ENCODE measurements at places on chromosomes 1 and 21.

DNA sequence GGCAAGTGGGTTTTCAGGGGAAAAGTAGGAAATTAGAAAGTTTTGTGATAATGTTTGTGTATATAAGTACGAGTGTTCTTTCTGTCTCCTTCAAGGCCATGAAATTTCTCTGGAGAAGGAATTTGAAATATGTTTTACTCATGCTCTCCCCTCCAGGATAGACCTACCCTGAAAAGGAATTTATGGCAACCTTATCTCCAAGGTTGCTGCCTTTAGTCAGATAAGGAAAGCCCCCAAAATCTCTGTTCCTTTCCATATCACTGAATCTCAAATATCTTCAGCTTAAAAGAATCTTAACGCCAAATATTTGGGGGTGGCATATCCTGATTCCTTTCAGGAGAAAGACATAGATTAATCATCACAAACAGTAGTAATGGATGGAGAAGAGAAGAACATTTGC, 499 bp upstream of the C4BPB start:
- DNase-seq = no peak

GRCh38 chr1:116254776-116255175, 118.3 kb upstream of the ATP1A1 start:
- DNase-seq = no peak

DNA sequence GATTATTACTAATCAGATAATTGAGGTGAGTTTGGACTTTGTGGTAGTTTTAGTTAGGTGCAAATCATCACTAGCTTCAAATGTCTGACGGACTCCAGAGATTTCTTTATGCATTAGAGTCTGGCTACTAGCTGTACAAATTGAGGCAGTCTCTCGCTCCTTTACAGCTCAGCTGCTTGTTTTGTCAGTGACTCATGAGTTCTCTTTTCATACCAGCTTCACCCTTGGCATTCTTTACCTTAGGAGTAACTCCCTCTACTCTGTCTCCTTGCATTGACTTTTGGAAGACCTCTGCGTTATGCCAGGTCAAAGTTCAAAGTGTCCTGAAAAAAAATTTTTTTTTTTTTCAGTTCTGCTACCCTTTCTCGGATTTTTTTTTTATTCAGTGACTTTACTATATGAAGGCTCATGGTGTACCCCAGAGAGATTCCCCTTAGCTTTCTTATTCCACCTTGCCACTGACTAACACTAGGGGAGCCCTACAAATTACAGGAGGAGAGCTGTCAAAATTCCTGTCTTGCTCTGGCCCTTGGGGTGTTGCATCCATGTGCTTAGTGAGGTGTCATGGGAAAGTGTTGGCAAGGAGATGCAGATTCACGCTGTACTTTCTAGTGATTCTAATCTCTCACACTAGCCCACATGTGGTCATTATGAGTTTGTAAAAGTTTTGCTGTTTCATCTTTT, 576.6 kb downstream of the ADGRL2 start:
- no peak for DNase-seq

DNA sequence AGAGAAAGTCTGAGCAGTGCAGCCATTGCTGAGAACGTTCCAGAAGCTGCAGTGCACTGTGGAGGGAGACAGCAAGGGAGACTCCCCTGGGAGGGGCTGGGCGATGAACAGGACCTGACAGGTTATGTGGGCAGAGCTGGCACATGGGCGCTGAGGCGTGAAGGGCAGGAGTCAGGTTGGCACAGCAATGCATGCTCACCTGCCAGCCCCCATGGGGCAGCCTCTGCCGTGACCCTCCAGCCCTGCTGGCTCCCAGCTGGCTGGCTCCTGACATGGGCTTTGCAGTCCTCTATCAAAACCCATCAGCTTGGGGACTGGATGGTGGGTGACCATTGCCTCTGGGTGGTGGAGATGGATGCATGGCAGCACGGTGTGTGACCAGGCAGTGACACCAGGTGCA, 300.3 kb downstream of the CAMTA1 start:
- no peak for DNase-seq

GRCh38 chr1:12114340-12114683, 51.2 kb downstream of the TNFRSF8 start:
- no peak for DNase-seq

- DNase-seq = no peak
Measured at GRCh38 chr1:166322470-166322869, 155.7 kb upstream of the FAM78B start.

GRCh38 chr1:155070721-155071569, 7.4 kb downstream of the EFNA4 start:
- peak; percentile 67 for DNase-seq

GRCh38 chr1:209202830-209203532, 380.5 kb upstream of the CAMK1G start:
- no peak for DNase-seq

DNA sequence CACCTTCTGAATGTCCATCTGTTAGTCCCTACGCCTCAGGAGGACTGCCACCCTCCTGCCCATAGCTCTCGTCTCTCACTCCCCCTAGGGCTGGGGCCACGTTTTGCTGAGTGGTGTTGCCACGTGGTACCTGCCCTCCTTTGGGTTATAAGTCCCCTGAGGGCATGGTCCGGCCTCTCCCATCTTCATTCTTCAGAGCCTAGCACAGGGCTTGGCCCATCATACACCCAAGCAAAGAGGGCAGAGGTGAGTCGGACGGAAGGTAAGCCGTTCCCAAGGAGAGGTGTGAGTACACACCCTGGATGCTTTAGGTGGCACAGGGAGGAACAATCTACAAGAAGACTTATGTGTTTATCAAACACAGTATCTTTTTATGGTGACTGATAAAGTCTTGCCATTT, 10.9 kb downstream of the PADI2 start:
- no peak for DNase-seq

DNA sequence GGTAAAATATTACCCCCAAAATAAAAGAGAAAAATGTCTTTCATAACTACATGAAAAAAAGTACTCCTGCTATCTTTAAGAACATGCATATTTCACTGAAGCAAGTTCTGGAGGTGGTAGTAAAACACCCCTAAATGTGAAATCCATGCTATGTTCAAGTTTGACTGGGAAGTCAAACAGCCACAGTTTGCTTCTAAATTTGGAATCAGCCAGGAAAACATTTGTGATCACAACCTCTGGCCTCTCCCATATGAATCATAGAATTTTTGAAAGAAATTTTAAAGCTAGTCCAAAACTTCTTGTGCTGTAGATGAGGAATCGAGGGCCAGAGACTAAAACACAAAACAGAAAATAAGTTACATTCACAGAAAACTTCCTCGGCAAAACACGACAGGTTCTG, 6.6 kb downstream of the SORT1 start:
- no peak for DNase-seq

- DNase-seq = no peak
Measured at GRCh38 chr21:29338256-29338655, 39.5 kb downstream of the BACH1 start.
